Activated CD8-positive, alpha-beta T cell treated with anti-CD3 and anti-CD28 coated beads for 36 hours (primary cell): ENCODE measurements at places on chromosomes 4 and X. TPM values are rescaled to one million over a fixed set of nuclear protein-coding genes. Genes with fewer than 3 reads are reported as not detected.

GRCh38 chr4:37999000-37999716 is 39.0 kb downstream of the PTTG2 start:
- DNase-seq = peak; percentile 43

- no peak for DNase-seq
These were observed 126.3 kb upstream of the RXFP1 start for GRCh38 chr4:158395343-158395742.

GRCh38 chr4:2938906-2939305 is 24.3 kb downstream of the NOP14 start:
- DNase-seq = no peak

- DNase-seq = no peak
These were observed 37.8 kb downstream of the PCDH10 start for GRCh38 chr4:133186845-133187244.

DNA sequence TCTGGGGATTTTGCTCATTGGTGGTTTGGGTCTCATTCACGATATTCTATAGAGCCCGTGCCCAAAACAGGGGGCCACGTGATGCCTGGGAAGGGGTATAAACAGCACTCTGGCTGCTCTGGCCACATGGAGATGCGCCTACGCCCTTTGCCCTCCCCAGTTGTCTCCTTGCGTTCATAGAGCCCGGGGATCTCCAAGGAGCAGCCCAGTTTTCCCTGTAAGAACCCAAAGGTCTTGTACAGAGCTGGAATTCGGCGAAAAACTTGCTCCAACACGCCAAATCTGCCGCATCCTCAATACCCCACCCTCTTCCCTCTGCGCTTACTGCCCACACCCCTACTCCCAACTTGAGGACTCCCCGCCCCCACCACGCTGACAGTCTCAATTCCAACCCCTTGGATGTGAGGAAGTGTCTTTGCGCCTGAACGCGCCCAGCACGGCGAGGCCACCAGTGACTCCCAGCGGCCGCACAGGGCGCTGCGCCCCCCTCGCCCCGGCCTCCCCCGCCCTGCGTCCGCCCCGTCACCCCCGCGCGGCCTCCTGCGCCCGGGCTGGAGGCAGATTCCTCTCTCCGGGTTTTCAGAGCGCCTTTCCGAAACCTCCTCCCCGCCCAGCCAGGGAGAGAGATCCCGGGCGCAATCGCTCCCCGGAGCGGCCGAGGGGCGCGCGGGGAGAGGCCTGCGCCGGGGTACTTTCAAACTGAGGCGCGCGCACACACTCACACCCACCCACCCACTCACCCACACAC is at the start of gene NHS:
NHS (plus strand) TSS at position 582 of the 748 bp plus-strand sequence. CDS start 558 bp downstream, outside the sequence.
- peak; percentile 21 for DNase-seq

DNA sequence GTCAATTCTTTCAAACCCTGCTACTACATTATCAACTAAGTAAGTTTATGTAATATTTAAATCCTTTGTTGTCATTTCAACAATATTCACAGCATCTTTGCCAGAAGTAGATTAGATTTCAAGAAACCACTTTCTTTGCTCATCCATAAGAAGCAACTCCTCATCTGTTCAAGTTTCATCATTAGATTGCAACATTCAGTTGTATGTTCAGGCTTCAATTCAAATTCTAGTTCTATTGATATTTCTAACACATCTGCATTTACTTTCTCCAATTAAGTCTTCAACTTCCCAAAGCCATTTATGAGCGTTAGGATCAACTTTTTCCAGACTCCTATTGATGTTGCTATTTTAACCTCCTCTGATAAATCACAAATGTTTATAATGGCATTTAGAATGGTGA is 66.1 kb downstream of the BMP3 start:
- DNase-seq = no peak

DNA sequence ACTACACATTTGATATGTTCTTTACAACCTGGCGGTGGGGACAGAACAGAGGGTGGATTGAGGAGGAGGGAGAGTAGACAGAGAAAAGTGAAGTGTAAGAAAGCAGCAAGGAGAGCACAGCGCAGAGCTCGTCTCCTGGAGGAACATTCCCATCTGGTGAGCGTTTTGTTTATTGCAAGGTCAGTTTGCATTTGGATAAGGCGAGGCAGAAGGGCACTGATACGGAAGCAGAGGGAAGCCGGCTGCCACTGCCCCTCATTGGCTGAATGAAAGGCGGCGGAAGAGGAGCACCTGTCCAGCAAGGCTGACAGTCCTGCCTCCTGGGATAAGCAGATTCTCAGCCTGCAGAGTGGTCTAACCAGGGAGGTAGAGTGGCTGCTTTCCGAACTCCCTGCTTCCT is 83.2 kb downstream of the GPR143 start:
- DNase-seq = no peak

DNA sequence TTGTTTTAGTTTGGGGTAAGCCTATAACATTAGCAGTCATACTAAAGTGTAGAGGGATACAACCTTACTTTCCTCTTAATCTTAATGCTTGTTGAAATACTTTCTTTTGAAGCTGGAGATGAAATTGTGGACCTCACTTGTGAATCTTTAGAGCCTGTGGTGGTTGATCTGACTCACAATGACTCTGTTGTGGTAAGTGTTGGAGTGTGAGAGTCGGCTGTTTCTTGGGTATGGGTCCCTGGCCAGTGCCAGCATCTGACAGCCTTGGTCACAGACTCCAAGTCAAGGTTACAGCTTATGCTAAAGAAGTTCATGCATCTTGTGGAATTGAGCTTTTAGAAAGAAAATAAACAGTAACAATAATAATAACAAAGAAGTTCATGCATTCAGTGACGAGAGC is 31.6 kb downstream of the RNF4 start:
- peak; percentile 20 for DNase-seq

DNA sequence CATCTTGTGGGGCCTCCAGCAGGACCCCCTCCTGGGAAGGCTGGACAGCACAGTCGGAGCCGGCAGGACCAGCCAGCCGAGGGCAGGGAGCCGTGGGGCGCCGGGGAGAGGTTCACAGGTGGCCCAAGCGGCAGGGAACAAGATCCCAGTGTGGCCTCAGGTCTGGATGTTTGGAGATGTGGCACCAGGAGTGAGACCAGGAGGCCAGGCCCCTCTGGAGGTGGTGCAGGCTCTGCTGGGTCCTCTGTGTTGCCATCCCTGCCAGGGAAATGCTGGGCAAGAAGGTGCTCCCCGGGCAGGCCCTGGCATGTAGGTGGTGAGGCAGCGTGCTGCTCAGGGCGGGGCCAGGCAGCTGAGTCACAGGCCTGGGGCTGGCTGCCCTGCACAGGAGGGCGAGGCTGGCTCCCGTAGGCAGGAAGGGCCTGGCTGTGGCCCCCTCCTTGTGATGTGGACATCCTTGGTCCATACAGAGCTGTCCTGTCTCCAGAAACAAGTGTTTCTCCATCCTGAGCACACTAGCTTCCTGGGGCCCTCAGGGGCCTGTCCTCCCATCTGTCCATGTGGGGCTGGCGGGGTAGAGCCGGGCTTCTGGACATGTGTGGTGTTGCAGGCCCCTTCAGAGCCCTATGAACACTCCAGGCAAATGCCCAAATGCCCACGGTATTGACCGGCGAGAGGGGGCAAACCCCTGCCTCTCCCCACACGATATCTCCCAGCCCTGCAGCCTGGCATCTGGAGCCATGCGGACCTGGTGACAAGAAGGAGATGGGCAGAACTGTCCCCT is 4.8 kb upstream of the HGFAC start:
- peak; percentile 44 for DNase-seq

DNA sequence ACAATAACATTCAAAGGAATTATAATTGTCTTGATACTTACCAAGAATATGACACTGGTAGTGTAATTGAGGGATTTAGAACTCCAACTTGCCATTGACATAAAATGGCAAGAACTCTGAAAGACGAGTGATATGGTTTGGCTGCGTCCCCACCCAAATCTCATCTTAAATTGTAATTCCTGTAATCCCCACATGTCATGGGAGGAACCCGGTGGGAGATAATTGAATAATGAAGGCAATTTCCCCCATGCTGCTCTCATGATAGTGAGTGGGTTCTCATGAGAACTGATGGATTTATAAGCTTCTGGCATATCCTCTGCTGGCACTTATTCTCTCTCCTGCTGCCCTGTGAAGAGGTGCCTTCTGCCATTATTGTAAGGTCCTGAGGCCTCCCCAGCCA is 1536.4 kb downstream of the TECRL start:
- no peak for DNase-seq

DNA sequence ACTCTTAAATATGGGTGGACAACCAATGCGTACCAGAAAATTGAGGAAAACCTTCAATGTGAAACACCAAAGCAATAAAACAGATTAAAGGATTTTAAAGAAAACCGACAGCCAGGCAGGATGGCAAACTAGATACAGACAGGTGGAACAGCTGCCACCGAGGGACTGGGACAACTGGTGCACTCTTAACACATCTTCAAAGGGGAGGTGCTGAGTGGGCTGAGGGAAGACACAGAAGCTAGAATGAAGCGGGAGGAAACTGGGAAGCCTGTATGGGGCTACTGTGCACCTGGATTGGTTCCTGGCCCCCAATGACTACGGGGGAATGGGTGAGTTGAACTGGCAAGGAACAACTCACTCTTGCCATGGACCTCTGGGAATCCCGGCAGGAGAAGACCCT is 20.7 kb downstream of the ZNF280C start:
- no peak for DNase-seq

DNA sequence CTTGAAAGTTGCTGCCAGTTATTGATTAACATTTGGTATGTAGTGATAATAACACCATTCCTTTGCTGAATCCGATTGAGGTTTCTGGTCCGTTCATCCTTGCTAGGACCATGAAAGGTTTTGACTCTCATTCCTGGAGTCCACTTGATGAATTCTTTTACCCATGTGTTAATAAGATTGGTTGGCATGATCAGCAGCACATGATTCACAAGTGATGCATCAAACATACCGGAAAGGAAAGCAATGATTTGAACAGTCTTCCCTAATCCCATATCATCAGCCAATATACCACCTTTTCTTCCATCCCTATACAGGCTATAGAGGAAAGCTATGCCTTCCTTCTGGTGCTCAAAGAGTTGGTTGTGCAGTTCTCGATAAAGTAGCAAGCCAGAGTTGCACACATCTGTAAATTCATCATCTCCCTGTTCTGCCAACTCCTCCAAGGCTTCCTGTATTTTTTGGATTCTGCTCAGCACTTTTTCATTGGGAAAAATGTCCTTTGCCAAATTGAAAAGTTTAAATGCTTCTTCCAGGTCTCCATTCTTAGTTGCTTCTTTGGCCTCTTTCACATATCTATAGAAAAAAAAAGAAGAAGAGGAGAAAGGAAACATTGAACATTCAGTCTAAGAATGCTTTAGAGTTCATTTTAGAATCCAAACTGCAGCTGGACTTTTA is 26.7 kb downstream of the PIN4 start:
- no peak for DNase-seq

DNA sequence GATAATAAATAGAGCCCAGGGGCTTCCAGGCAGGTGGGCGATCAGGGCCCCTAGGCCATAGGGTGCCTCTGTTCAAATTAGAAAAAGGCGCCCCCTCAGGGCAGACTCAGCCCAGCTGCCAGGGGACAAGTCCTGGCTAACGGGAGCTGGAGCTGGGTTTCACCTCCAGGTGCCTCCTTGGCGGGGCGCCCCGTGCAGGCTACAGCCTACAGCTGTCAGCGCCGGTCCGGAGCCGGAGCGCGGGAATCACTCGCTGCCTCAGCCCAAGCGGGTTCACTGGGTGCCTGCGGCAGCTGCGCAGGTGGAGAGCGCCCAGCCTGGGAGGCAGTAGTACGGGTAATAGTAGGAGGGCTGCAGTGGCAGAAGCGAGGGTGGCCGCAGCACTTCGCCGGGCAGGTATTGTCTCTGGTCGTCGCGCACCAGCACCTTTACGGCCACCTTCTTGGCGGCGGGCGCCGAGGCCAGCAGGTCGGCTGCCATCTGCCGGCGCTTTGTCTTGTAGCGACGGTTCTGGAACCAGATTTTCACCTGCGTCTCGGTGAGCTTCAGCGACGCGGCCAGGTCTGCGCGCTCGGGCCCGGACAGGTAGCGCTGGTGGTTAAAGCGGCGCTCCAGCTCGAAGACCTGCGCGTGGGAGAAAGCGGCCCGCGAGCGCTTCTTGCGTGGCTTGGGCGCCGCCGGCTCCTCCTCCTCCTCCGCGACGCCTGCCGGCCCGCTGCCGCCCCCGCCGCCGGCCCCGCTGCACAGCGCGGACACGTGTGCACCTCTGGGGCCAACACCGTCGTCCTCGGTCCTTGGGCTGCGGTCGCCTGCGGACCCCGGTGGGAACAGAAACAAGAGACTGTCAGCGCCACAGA is 2.4 kb downstream of the NKX3-2 start:
- peak; percentile 56 for DNase-seq

The OTOP1 gene
- total RNA-seq = not detected

The CENPE gene
- total RNA-seq = 39.0 TPM

The ADAM29 gene
- total RNA-seq = not detected

The SPANXD gene
- not detected for total RNA-seq

The SATL1 gene
- total RNA-seq = not detected
